Activated CD8-positive, alpha-beta memory T cell treated with anti-CD3 and anti-CD28 coated beads for 4 hours (primary cell): ENCODE measurements at places on chromosomes 3 and 15.

- no peak for DNase-seq
Measured at GRCh38 chr3:131028844-131029243, 2.2 kb downstream of the NEK11 start.

DNA sequence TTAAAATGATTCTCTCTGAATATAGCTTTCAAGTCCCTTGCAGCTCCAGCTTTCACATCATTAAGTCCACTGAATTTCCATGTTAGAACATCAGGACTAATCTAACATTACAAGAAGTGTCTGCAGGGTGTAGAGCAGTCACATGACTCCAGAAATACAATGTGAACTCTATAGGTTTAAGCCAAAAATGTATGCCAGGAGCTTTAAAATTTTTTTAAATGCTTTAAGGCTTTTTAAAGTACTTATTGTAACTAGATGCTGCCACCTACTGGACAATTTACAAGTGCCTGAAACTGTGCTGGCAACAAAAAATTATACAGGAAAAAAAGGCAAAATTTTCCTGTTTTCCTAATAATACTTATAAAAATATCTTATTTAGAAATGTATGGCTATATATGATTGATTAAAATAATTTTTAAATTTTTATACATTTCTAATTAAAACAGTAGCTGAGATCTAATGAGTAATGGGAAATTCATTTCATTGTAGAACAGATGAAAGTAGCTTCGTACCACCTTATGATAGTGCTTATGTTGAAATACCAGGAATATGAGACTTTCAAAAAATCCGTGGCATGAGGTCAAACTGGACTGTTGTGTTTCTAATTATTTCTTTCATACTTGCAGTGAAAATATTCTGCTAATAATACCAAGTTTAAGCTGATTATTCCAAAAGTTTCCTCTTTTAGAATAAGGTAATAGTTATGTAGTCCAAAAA, 25.7 kb downstream of the FSIP1 start:
- DNase-seq = no peak

DNA sequence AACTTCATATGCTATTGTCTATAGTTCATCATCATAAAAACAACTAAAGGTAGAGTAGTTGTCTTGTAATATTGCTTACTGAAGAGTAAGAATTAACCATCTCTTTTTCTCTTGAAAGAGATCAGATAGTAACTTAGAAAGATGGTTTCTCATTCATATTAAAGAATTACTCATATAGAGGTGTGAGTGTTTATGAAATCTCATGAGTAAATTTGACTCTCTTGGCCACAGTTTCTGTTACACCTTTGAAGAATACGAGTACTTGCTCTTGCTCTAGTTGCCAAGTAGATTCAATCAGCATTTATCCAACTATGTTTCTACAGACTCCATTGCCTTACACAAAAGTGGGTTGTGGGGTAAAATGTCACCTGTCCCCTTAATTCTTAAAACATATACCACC, 247.4 kb upstream of the MANF start:
- DNase-seq = no peak

DNA sequence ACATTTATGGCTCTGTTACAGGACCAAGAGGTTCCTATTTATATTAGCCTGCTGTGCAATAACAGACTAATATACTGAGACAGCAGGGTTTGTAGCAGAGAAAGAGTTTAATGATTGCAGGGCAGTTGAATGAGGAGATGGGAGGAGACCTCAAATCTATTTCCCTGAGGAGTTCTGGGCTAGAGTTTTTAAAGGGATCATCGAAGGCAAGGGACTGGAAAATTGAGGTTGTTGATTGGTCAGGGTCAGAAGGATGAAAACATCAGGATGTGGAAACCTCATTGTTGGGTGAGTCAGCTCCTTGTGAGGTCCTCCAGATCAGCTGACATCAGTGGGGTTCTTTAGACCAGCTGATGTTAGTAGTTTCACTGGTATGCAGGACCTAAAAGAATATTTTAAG, 60.6 kb upstream of the GOLGA8B start:
- no peak for DNase-seq

- DNase-seq = no peak
Measured at GRCh38 chr15:73732930-73733329, 20.2 kb downstream of the INSYN1 start.

GRCh38 chr15:98941595-98942255, 65.9 kb downstream of the PGPEP1L start:
- DNase-seq = no peak

- no peak for DNase-seq
Measured at GRCh38 chr15:101045236-101045646, 126.1 kb downstream of the LRRK1 start.

DNA sequence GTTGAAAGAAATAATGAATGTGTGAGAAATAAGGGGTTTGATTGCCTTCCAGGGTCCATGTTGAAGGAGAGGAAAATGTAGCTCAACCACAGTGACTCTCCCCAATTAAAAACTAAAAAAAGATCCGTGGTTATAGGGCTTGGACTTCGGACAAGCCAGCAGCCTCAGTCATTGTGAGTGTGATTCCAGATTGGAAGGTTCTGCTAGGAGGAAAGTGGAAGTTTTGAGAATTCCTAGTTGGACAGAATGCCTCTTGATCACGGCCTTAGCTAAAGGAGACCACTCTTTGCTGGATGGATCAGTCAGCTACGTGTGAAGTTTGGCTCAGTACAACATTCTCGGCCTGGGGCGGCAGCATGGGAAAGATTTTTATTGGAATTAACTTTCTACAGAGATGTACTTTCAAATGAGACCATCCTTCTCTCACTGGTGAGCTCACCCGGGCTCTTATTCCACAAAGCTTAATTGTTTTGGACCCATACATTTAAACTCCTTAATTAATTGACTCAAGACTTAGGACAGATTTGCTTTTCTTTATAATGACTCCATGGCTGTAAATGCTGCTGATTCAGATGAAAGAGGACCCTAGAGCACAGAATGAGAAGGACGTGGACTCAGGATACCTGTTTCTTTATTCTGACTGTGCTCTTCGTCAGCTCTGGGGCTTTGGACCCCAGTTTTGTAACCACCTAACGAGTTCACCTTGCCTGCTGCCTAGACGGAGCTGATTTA, 27.5 kb downstream of the FLNB start:
- DNase-seq = no peak

DNA sequence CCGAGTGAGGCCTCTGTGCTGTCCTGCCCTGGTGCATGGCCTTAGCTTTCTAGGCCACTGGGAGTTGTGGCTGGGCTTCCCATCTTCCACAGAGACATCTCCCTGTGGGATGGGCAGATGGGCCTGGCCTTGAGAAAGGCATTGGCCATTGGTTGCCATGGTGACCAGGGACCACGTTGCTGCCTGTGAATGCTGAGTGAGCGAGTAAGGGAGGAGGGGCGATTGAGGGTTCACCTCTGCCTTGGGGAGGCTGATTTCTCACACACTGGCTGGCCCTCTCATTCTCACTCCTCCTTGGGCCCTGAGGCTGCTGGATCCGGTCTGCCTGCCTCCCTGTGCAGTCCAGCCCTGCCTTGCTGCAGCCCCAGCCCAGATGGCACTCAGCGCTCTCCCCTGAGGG, 26.4 kb upstream of the DOCK3 start:
- DNase-seq = no peak

GRCh38 chr15:25717457-25718168, 145.5 kb downstream of the ATP10A start:
- DNase-seq = no peak

DNA sequence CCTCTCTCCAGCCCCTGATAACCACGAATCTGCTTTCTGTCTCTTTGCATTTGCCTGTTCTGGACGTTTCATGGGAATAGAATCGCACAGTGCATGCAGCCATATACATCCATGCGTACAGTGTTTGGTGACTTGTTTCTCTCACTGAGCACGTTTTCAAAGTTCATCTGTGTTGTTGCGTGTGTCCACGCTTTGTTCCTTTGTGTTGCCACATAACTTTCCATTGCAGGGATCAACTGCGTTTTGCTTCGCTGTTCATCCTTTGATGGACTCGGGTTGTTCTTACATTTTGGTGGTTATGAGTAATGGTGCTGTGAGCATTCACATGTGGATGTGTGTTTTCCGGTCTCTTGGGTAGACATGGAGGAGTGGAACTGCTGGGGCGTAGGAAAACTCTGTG, 56.4 kb upstream of the TAMM41 start:
- no peak for DNase-seq

GRCh38 chr3:57652203-57652602, 40.7 kb downstream of the DENND6A start:
- no peak for DNase-seq

DNA sequence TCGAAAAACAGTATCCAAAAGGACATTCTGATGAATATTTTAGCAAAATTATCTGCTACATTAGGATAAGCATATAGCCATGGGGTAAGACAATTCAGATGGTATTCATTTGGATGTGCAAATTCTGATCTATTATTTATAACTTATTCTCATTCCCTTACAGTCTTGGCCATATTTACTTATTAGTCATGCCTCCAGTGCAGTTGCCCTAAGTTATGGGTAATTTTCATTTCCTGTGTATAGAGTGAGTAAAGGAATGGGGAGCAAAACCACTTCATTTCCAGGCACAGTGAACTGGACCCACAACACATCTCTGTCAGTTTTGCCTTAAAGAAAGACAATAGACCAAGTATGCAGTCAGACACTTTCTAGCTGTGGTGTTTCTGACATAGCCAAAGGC, 134.3 kb downstream of the POLQ start:
- no peak for DNase-seq

- no peak for DNase-seq
Measured at GRCh38 chr3:186235554-186235953, 126.5 kb downstream of the DGKG start.

DNA sequence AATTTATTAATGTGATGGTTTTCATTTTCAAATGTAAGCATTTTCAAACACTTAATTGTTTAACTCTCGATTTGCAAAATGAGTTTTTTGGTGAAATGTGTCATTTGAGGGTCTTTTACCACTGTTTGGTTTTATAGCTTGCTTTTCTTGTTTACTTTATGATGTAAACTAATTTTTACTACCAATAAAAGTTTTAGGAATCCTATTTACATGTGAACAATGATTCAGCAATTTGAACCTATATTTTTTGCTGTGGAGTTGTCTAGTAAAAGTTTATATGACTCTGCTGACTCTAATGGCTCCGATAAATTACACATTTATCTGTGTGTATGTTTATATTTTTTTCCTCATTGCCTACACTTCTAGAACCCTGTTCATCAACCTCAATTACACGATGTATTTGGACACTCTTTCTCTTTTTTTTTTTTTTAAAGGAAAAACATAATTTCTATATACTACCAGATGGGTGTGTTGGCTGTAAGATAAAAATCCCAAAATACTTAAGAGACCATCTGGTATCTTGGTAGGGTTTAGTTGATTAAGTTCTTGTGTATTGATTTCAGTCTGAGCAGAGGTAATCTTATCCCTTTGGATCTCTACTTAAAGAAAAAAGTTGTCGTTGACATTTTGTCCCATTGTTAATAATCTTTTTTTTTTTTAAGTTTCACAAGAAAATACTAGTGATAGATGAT, 89.5 kb downstream of the PTPRG start:
- no peak for DNase-seq

DNA sequence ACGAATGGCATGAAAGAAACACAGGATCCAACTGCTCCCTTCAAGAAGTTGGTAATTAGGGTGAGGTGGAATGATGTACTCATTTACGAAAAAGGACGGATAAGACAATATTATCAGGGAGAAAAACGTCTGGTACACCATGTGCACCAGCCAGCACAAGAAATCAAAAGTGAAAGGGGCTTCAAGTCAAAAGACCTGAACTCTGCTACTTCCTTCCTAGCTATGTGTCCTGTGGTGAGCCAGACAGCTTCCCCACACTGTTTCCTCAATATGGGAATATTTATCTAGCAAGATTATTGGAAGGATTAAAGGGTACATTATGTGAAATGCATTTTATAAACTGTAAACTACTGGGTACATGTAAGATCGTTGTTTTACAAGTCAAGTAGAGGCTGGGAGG, 33.9 kb downstream of the RAB27A start:
- no peak for DNase-seq

DNA sequence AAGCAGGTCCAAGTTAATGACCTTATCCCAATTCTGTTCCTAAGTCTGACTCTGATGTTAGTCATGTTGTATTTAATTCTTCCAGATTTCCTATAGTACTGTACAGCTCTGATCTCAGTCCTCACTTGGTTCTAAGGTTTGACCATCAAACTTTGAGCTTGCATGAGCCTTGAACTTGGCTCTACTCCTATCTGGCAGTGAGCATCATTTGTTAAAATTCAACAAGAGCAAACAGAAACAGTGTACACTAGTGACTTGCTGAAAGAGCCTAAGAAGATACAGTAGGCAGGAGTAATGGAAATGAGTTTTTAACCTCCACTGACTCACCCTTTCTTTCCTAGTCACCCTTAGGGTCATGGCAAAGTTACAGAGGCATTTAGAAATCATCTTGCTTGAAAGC, 451.1 kb upstream of the TPRG1 start:
- DNase-seq = no peak

DNA sequence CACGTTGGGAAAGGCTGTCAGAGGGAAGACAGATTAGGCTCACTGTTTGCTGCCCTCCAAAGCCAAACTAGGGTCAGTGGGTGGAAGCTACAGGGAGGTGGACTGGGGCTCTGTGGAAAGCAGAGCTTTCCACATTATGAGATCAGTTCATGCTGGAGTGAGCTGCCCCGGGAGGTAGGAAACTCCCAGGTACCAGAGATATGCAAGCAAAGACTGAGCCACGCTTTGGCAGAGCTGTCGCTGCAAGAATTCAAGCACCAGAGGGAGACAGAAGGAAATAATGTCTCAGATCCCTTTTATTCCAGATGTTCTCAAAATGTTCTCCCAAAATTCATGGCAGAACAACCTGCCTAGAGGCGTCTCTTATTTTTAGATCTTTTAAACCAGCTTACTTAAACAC, 286.6 kb downstream of the WDR72 start:
- DNase-seq = no peak

DNA sequence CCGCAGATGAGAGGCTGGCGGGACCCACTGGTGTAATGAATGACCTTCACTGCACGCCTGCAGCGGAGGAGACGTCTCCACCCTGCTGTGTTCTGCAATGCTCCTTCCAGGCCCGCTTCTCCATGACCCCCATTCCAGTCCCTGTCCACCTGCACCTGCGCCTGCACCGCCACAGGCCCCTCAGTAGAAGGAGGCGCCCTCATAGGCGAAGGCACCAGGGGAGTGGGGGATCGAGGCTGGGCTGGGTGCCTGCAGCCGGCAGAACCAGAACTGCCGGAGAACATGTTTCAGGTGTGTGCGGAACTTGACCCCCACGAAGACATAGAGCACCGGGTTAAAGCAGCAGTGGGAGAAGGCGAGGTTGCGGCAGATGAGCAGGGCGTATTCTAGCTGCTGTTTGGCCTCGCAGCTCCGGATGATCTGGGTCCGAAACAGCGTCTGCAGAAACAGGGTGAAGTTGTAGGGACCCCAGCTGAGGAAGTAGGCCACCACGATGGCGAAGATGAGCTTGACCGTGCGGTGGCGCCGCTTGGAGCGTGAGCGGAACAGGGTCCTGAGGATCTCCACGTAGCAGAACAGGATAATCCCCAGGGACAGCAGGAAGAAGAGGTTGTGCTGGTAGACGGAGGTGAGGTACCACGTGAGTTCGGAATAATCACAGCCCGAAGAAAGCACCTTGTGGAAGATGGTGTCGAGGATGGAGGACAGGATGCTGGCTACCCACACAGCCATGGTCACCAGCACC, 6.3 kb downstream of the XCR1 start:
- no peak for DNase-seq
